ENCODE measurements at places on chromosomes 6 and 20. TPM values are rescaled to one million over a fixed set of nuclear protein-coding genes. Genes with fewer than 3 reads are reported as not detected.
A peak's percentile ranks its signal among the peaks of the same experiment; 100 is the strongest.

DNA sequence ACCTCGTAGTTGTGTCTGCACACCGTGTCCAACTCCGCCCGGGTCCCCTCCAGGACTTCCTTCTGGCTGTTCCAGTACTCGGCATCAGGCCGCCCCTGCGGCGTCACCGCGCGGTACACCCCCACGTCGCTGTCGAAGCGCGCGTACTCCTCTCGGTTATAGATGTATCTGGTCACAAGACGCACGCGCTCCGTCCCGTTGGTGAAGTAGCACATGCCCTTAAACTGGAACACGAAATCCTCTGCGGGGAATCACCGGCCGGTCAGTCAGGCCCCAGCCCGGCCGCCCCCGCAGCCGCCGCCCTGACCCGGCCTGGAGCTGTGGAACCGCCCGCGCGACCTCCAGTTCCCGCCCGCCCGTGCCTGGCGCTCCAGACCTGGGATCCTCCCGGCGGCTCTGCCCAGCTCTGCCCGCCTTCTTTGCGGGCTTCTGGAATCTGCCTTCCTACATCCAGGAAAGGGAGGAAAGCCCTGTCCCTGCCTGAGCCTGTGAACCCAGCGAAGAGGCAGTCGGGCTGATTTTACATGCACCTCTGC, 1.6 kb downstream of the HLA-DQB1 start:
- no peak for DNase-seq
- peaks cover 45% of the 10 kb centered on the region for H3K27me3 ChIP-seq
- H3K4me1 ChIP-seq, result no peaks in the 10 kb centered on the region
- H3K36me3 ChIP-seq, result no peaks in the 10 kb centered on the region

DNA sequence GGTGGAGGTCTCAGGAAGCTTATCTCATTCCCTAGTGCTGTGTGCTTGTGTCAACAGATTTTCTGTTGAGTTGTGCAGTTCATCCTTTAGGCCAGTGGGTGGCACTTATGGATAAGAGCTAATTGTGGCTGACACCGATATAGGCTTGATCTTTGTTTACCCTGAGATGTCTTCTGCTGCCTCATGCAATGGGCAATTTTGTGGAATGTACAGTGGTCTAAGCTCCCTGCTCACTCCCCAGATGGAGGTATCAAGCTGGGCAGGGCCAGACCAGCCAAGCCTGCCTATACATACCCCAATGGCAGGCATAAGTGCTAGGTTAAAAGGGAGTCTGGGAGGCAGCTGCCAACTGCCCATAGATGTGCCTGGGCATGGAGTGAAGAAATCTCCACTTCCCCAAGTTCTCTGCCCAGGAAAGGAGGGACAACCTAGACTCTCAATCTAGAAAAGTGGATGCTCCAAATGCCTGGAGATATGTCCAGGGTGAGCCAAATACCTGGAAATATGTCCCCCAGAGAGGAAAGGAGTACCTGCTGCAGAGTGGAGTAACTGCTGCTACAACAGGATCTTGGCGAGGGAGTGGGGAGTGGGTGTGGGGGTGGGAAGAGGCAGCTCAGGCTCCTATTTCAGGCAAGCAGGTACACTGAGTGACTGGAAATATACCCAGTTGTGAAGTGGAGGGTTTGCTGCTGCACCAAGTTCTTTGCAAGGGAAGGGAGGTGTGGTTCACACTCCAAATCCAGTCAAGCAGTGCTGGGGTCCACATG, 53.2 kb upstream of the ARG1 start:
- H3K4me3 ChIP-seq, result no peak overlapping the region
- DNase-seq, result peak; percentile 58
- H3K27me3 ChIP-seq, result no peaks in the 10 kb centered on the region
- no peaks in the 10 kb centered on the region for H3K36me3 ChIP-seq
- H3K27ac ChIP-seq, result no peak overlapping the region

GRCh38 chr20:44427804-44428173, 47.9 kb upstream of the TTPAL start:
- no peak for DNase-seq
- H3K27me3 ChIP-seq, result peaks cover 4% of the 10 kb centered on the region
- H3K36me3 ChIP-seq, result no peaks in the 10 kb centered on the region
- no peaks in the 10 kb centered on the region for H3K4me1 ChIP-seq

DNA sequence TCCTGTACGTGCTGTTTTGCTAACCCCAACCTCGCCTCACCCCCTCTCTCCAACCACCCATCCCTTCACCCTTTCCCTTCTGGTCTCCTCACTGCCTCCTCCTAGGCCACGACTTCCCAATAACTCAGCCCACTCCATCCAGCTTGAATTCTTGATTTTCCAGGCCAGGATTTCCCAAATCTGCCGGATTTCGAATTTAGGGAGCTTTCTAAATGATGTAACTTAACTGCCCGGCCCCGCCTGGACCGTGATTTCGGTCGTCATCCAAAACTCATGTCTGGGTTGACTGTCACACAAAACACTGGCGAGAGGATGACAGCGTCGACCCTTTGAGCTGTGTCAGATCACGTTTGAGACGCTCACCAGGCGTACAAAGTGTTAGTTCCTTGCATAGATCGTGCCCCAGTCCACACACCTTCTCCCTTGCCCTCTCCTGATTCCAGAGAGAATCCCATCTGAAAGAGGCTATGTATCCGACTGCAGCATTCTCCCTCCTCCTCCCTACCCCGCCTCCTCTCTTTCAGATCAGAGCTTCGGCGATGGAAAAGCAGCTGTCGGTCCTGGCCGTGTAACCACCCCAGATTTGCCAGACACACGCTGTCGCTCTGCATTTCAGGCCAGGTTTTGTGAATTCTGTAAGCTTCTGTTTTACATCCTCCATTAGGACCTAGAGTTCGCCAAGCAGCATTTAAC, 168.2 kb downstream of the GPX5 start:
- no peak overlapping the region for H3K27ac ChIP-seq
- H3K4me1 ChIP-seq, result no peaks in the 10 kb centered on the region
- H3K4me3 ChIP-seq, result no peak overlapping the region
- H3K36me3 ChIP-seq, result no peaks in the 10 kb centered on the region
- no peak for DNase-seq

- H3K36me3 ChIP-seq, result no peaks in the 10 kb centered on the region
- peaks cover 13% of the 10 kb centered on the region for H3K4me1 ChIP-seq
- H3K4me3 ChIP-seq, result no peak overlapping the region
- no peaks in the 10 kb centered on the region for H3K27me3 ChIP-seq
- no peak overlapping the region for H3K27ac ChIP-seq
Measured at GRCh38 chr20:62688083-62688482, 20.6 kb upstream of the NTSR1 start.

- H3K27me3 ChIP-seq, result no peaks in the 10 kb centered on the region
- H3K4me3 ChIP-seq, result no peak overlapping the region
- peaks cover 9% of the 10 kb centered on the region for H3K4me1 ChIP-seq
- H3K36me3 ChIP-seq, result no peaks in the 10 kb centered on the region
Measured at GRCh38 chr6:105835373-105835772, 250.8 kb upstream of the PRDM1 start.

DNA sequence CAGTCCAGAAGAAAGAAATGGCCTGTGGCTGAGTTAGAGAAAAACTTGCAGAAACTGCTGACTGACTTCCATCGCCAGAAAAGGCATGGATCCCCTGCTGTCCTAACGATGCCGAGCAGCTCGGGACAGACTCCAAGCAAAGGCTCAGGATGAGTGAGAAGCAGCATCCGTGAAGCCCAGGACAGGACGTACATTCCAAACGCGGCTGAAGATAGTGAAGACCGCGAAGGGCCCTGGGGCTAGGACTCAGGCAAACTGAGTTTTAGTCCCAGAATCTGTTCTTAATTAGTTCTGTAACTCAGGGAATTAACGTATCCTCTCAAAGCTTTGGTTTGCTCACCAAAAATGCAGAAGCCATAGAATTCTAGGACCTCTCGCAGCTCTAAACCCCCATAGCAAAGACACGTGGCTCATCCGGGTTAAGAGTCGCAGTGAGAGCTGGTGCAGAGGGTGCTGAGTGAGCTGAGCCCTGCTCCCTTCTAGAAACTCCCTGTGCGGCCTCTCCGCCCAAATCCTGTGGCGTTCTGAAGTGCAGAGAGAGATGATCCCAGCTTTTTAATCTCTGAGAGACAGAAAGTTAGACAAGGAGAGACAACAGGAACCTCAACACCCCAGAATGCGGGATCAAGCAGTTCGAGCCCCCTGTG, 132.9 kb upstream of the THBS2 start:
- H3K4me3 ChIP-seq, result no peak overlapping the region
- H3K27ac ChIP-seq, result no peak overlapping the region
- no peaks in the 10 kb centered on the region for H3K4me1 ChIP-seq

DNA sequence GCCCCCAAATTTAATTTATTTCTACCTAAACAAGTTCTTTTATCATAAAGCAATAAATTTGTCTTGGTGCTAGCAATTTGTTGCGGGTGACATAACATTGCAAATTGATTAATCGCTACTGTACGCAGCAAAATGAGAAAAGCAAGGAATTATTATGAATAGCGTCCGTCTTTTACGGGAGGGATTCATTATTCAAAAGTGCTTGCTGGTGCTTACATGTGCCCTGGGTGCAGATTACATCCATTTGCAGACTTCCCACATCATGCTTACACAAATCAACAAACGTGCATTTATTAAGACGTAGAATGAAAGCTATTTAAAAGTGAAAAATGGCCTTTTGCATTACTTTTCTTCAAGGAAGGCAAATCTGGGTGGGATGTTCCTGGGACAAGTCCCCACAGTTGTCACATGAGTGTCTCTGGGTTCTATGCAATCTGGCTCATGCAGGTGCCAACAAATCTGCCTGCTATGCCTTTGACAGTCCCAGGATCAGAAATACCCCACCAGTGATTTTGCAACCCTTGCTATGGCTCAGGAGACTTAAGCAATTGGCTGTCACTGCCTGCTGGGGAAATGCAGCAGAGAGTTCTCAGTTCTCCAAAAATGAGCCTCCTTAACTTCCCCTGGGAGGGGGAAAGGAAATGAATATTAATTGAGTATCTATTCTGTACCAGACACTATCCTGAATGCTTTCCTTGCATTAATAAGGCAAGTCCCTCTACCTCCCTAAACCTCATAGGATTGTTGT, 30.1 kb upstream of the MAFB start:
- no peak overlapping the region for H3K27ac ChIP-seq
- no peak overlapping the region for H3K4me3 ChIP-seq
- H3K36me3 ChIP-seq, result no peaks in the 10 kb centered on the region
- no peak for DNase-seq
- peaks cover 93% of the 10 kb centered on the region for H3K27me3 ChIP-seq
- no peaks in the 10 kb centered on the region for H3K4me1 ChIP-seq

AKAP12 gene
- 146 TPM for total RNA-seq

SCGN gene
- not detected for total RNA-seq
